Stimulated activated CD4-positive, alpha-beta T cell treated with anti-CD3 and anti-CD28 coated beads, Interleukin-4, amount 100 ng/mL, for 4 hours (primary cell): ENCODE measurements at places on chromosomes 6 and 20.
A peak's percentile ranks its signal among the peaks of the same experiment; 100 is the strongest.

GRCh38 chr20:43800186-43800585 lies 73.4 kb upstream of the GTSF1L start:
- DNase-seq, result no peak

- no peak for DNase-seq
Observed at GRCh38 chr6:166005401-166005943, 162.2 kb downstream of the TBXT start.

GRCh38 chr6:108174371-108175175 lies 8.8 kb downstream of the NR2E1 start:
- no peak for DNase-seq

DNA sequence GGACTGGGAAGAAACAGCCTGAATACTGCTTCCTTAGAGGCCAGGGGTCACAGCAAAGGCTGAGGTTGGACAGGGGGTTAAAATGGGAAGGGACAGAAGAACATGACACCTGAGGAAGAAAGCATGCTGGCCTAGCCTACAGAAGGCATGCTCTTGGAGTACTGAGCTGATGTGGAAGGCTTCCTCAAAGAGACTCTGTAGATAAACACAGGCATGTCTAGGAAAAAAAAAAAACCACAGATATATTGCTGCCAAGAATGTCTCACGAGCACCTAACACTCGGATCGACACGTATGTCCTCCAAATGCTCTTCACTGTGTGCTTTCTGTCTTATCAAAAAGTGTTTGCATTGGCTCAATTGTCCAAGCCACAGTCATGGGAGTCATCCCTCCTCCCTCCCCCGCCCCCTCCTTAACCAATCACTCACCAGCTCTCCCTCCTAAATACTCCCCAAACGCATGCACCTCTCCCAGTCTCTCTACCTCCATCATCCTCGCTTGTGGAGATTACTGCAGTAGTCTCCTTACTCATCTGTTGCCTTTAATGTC lies 101.1 kb upstream of the LRFN2 start:
- DNase-seq, result no peak

- DNase-seq, result no peak
Observed at GRCh38 chr20:51262240-51262639, 239.3 kb upstream of the KCNG1 start.

- no peak for DNase-seq
Observed at GRCh38 chr6:41746107-41746506, 1.1 kb downstream of the PGC start.

DNA sequence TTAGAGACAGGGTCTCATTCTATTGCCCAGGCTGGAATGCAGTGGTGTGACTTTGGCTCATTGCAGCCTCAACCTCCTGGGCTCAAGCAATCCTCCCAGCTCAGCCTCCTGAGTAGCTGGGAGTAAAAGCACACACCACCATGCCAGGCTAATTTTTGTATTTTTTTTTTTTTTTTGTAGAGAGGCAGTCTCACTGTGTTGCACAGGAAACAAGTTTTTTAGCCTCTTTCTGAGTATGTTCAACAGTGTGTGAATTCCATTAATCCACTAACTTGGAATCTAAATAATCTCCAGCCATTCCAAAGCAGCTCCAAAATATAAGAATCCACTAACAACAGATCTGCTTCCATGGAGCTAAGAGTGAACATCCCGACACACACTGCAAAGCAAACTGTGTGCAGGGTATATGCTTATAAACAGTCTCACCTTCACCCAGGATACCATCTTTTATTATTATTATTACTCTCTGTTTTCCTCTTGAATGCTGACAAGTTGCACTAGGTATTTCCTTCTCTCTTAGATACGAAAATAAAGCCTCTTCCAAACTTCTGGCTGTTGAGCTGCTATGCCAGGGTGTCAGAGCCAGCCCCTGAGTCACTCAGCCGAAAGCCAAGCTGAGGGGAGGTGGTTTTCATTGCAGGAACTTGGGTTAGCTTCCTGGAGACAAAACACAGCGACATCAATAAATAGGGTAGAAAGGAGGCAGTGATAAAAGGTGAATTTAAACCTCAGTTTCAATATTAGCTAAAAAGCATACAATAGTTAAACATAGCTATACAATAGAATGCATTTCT lies 264.9 kb downstream of the HIVEP2 start:
- peak; percentile 13 for DNase-seq

- no peak for DNase-seq
Observed at GRCh38 chr6:52394251-52394666, 25.9 kb upstream of the EFHC1 start.
